CD4-positive, alpha-beta memory T cell (primary cell): ENCODE measurements at places on chromosomes 3 and 15.

- DNase-seq = no peak
- no peaks in the 10 kb centered on the region for H3K4me1 ChIP-seq
- no peaks in the 10 kb centered on the region for H3K27me3 ChIP-seq
- no peak overlapping the region for H3K27ac ChIP-seq
- H3K36me3 ChIP-seq = no peaks in the 10 kb centered on the region
Observed at GRCh38 chr3:134464064-134464688, 21.6 kb downstream of the ANAPC13 start.

- H3K4me1 ChIP-seq = no peaks in the 10 kb centered on the region
- no peak overlapping the region for H3K27ac ChIP-seq
- no peak for DNase-seq
- no peak overlapping the region for H3K4me3 ChIP-seq
- no peaks in the 10 kb centered on the region for H3K27me3 ChIP-seq
Observed at GRCh38 chr3:112650482-112650881, 9.5 kb upstream of the CCDC80 start.

- H3K4me1 ChIP-seq = no peaks in the 10 kb centered on the region
- H3K36me3 ChIP-seq = no peaks in the 10 kb centered on the region
- no peak overlapping the region for H3K27ac ChIP-seq
- H3K4me3 ChIP-seq = no peak overlapping the region
- no peaks in the 10 kb centered on the region for H3K27me3 ChIP-seq
Observed at GRCh38 chr15:51227940-51228732, 110.3 kb downstream of the CYP19A1 start.

GRCh38 chr3:42739401-42740158 lies 33.5 kb downstream of the CCDC13 start:
- H3K4me3 ChIP-seq = no peak overlapping the region
- no peaks in the 10 kb centered on the region for H3K4me1 ChIP-seq
- no peak for DNase-seq
- no peak overlapping the region for H3K27ac ChIP-seq

- peaks cover 74% of the 10 kb centered on the region for H3K4me1 ChIP-seq
- peak overlapping the region; percentile 8 for H3K4me3 ChIP-seq
- peaks cover 72% of the 10 kb centered on the region for H3K36me3 ChIP-seq
- no peaks in the 10 kb centered on the region for H3K27me3 ChIP-seq
- DNase-seq = peak; percentile 62
Observed at GRCh38 chr15:77021803-77022381, 27.0 kb downstream of the PSTPIP1 start.

DNA sequence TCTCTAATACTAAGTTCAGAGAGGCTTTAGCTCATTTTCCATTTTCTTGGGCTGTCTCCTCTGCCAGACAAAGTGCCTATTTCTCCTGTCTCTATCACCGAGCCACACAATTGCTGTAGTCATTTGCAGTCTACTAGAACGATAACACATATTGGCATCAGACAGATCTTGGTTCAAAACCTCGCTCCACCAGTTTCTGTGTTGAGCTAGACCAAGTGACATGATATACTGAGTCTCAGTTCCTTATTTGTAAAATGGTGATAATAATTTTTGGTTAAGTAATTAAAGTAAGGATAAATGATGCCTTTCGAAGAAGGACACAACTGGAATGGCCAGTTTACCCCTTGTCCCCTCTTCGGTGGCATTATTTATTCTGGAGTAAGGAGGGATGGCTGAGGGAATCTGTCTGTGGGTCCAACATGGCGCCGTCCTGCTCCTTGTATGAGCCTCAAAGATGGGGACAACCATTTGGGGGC lies 398 bp upstream of the RAB7A start:
- H3K4me3 ChIP-seq = no peak overlapping the region
- DNase-seq = no peak
- H3K27ac ChIP-seq = peak overlapping the region; percentile 98
- no peaks in the 10 kb centered on the region for H3K36me3 ChIP-seq
- peaks cover 44% of the 10 kb centered on the region for H3K4me1 ChIP-seq

DNA sequence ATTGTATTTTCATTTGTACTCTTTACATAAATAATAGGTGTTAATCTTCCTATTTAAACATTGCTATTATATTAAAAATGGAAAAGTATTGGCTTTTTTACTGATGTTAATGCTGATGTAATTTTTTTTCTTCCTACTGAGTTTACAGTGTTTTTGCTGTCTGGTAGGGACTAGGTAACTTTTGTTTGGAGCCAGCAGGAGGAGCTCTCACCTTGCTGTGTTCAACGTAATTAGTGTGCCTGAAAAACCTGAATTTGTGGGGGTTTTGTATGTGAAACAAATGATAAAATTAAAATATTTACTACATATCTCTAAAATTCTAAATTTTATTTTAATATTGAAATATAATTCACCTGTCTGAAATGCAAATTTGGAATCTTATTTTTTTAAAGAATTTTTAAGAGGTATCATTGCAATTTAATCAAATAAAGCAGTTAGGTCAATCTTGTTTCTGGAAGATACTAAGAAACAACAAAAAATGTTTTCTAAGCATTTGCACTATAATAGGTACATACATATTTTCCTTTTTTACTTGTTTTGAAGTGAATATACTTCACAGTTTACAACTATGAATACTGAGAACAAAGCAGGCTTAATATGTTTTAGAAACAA lies 48.8 kb downstream of the EPHA6 start:
- H3K27me3 ChIP-seq = no peaks in the 10 kb centered on the region
- no peak for DNase-seq
- no peak overlapping the region for H3K4me3 ChIP-seq
- H3K27ac ChIP-seq = no peak overlapping the region

- no peak overlapping the region for H3K4me3 ChIP-seq
- no peaks in the 10 kb centered on the region for H3K4me1 ChIP-seq
- no peak overlapping the region for H3K27ac ChIP-seq
Observed at GRCh38 chr15:47366884-47367283, 350.4 kb upstream of the SEMA6D start.

- no peak for DNase-seq
- H3K36me3 ChIP-seq = no peaks in the 10 kb centered on the region
- no peaks in the 10 kb centered on the region for H3K4me1 ChIP-seq
- H3K4me3 ChIP-seq = no peak overlapping the region
- H3K27me3 ChIP-seq = no peaks in the 10 kb centered on the region
- no peak overlapping the region for H3K27ac ChIP-seq
Observed at GRCh38 chr15:68413363-68414205, 18.4 kb downstream of the ITGA11 start.

- H3K4me3 ChIP-seq = no peak overlapping the region
- no peaks in the 10 kb centered on the region for H3K27me3 ChIP-seq
- no peaks in the 10 kb centered on the region for H3K36me3 ChIP-seq
- no peaks in the 10 kb centered on the region for H3K4me1 ChIP-seq
- no peak overlapping the region for H3K27ac ChIP-seq
Observed at GRCh38 chr3:125042725-125043406, 12.9 kb downstream of the HEG1 start.

GRCh38 chr3:146834917-146835316 lies 229.8 kb upstream of the PLSCR5 start:
- no peak for DNase-seq
- H3K27me3 ChIP-seq = no peaks in the 10 kb centered on the region
- H3K27ac ChIP-seq = no peak overlapping the region
- H3K4me3 ChIP-seq = no peak overlapping the region
- no peaks in the 10 kb centered on the region for H3K36me3 ChIP-seq
- no peaks in the 10 kb centered on the region for H3K4me1 ChIP-seq

DNA sequence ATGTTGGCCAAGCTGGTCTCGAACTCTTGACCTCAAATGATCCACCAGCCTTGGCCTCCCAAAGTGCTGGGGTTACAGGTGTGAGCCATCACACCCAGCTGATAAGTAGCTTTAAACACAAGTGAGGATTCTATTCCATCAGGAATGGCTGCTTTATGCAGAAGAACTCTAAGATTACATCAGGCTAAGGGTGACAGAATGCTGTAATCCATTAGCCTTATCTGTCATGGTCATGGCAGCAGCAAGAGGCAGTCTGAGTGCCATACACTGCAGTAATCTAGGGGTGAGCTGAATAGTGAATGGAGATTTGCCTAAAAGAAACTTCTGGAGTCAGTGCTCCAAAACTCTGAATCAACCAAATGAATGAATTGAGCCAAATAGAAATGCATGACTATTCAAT lies 39.6 kb downstream of the LIPC start:
- DNase-seq = no peak
- H3K27ac ChIP-seq = no peak overlapping the region
- no peak overlapping the region for H3K4me3 ChIP-seq

DNA sequence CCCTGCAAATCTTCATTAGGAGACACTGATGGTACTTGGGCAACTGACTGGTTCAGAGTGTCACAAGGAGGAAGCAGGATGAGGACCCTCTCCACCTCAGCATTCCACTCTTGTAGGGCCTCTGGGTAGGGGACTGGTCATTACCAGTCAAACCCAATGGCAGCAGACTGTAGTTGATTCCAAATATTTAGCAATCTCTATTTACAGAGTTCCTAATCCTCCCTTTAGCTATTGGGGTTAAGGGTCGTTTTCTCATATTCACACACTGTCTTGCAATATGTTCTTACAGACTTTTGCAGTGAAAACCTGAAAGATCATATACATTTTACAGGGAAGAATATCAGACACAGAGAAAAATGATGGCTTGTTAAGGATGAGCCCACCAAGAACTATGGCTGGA lies 397.7 kb downstream of the GAP43 start:
- H3K4me1 ChIP-seq = no peaks in the 10 kb centered on the region
- no peak for DNase-seq
- no peak overlapping the region for H3K27ac ChIP-seq
- no peak overlapping the region for H3K4me3 ChIP-seq

- H3K27ac ChIP-seq = no peak overlapping the region
- no peak overlapping the region for H3K4me3 ChIP-seq
- no peaks in the 10 kb centered on the region for H3K27me3 ChIP-seq
- H3K4me1 ChIP-seq = no peaks in the 10 kb centered on the region
- no peaks in the 10 kb centered on the region for H3K36me3 ChIP-seq
- no peak for DNase-seq
Observed at GRCh38 chr15:48222627-48223026, 16.5 kb downstream of the SLC12A1 start.

DNA sequence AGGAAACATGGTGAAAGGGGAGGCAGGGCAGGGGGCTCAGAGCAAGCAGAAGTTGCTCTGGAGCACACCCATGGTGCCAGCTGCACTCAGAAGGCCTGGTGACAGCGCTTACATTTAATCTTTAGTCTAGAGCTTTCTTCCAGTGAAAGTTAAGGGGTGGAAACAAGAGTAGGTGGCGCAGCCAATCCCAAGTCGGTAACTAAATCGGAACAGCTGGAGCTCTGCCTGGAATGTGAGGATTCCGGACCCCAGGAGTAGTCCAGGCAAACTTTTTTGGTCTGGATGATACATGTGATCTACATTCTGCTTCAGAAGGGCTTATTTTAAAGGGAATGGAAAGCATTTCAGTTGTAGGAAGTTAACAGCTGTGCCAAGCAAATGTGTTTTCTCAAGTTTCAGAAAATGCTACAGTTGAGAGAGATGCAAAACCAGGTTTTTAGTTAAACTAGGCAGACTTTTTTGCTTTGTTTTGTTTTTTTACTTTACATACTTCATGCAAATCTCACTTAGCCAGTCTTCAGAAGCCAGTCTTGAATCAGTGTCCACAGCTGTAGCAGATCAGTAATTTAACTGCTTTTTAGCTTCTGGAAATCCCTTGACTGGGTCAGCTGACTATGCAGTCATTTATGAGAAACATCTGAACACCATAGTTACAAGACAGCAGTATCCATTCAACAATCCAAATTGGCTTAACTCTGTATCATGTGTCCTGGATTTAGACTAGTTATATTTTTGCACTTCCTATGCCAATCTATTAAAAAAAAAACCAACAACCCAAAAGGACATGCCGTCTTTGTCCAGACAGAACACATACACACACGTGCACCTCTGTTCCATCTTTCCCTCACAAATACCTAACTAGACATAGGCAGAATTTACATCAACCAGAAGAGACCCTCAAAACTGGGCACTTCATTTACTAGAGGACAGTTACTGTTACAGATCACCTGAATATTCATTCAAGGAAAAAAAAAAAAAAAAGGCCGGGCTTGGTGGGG lies 33.2 kb downstream of the ZNF106 start:
- H3K4me1 ChIP-seq = no peaks in the 10 kb centered on the region
- H3K27me3 ChIP-seq = no peaks in the 10 kb centered on the region
- no peak overlapping the region for H3K27ac ChIP-seq
- DNase-seq = no peak
- peaks cover 5% of the 10 kb centered on the region for H3K36me3 ChIP-seq

- H3K4me1 ChIP-seq = no peaks in the 10 kb centered on the region
- H3K36me3 ChIP-seq = no peaks in the 10 kb centered on the region
- H3K27me3 ChIP-seq = no peaks in the 10 kb centered on the region
- DNase-seq = no peak
- no peak overlapping the region for H3K27ac ChIP-seq
- no peak overlapping the region for H3K4me3 ChIP-seq
Observed at GRCh38 chr3:31116651-31117050, 222.2 kb upstream of the GADL1 start.

GRCh38 chr3:31552103-31552502 lies 19.4 kb downstream of the STT3B start:
- H3K4me3 ChIP-seq = no peak overlapping the region
- no peak overlapping the region for H3K27ac ChIP-seq
- no peaks in the 10 kb centered on the region for H3K27me3 ChIP-seq
- DNase-seq = no peak
- peaks cover 77% of the 10 kb centered on the region for H3K4me1 ChIP-seq

DNA sequence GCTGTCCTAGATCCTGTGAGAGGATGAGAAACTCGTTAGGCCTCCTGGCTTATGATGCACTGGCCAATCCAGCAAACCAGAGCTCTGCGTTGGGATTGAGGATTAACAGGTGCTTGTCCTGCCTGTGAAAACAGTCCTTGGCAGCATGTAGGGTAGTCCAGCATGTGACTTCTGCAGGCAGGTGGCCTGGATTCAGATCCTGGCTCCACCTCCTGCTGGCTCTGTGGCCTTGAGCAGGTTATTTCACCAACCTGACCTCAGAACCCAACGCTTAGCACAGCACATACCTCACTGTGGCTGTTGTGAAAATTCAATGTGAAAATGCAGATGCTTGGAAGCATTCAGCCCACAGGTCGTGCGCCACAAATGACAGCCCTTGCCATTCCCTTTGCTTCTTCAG lies 33.6 kb downstream of the PLA2G4D start:
- no peak for DNase-seq
- H3K4me3 ChIP-seq = no peak overlapping the region
- no peak overlapping the region for H3K27ac ChIP-seq
- H3K4me1 ChIP-seq = peaks cover 13% of the 10 kb centered on the region
- no peaks in the 10 kb centered on the region for H3K36me3 ChIP-seq

DNA sequence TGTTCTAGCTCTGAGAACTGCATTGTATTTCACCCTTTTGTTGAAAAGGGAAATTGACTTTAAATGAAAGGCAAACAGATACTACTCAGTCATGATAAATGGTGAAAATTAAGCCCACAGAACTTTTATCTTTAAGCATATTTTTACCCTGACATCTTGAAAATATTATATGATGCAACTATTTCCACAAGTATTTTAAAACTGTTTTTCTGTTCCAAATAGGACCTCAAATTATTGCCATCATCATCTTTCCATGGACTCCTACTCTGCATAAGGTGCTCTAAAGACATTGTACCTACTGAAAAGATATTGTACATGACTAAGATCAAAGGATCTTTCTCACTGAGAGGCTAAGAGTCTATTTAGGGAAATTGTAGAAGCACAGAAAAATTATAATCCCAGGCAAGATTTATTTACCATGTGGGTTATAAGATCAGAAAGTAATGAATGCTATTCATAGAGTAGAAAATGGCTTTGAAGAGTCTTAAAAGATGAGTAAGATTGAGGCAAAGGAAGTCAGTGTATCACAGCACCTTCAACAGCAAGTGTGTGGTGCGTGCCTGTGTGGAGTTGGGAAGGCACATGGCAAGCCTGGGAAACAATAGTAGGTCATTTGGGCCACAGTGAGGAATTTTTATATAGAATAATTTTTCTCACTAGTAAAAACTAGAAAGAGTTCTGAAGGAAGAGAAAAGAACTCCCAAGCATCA lies 68.8 kb downstream of the VGLL3 start:
- H3K27me3 ChIP-seq = no peaks in the 10 kb centered on the region
- H3K4me1 ChIP-seq = no peaks in the 10 kb centered on the region
- no peak overlapping the region for H3K27ac ChIP-seq
